Activated T-cell treated with anti-CD3 and anti-CD28 coated beads, Interleukin-2, amount 50 U/mL, for 48 hours (primary cell): ENCODE measurements at places on chromosomes 5 and 9.
A peak's percentile ranks its signal among the peaks of the same experiment; 100 is the strongest.

GRCh38 chr5:160036243-160036642, 27.3 kb downstream of the TTC1 start:
- DNase-seq: no peak

DNA sequence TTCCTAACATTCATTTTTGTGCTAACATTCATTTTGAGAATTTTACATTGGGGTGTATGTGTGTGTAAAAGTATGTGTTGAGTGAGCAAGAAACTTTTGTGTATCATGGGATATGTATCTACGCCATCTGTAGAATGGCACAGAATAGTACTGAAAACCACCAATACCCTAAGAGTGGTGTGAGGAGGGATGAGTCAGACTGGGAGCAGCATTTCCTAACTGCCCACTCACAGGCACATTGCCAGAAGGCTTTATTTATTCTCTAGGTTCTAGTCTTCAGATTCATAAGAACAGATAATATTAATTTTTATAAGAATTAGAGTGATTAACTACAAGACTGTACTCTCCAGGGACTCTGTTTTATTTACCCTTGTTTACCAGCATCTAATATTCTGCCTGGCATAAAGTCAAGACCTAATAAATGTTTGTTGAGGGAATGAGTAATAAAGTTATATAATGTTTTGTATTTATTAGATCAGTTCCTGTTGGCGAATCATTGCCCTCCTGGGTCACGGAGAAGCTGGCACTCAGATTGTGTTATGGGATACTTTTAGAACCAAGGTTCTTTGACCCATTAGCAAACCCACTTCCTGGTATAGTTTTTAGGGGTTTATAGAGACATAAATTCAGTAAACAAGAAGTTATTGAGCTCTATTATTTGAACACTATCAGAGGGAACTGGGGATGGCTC, 159.1 kb upstream of the PPP2R2B start:
- no peak for DNase-seq

DNA sequence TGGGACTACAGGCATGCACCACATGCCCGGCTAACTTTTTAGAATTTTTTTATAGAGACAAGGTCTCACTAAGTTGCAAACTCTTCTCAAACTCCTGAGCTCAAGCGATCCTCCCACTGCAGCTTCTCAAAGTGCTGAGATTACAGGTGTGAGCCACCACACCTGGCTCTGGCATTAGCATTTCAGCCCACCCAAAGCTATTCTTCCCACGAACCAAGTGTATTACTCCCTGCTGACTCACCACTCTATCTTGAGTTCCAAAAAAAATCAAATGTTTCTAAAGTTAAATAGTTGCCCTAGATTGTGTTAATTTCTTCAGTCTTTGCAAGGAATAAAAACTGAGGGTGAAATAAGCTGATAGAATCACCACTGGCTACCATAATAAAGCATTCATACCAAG, 205.5 kb downstream of the ARRDC3 start:
- DNase-seq: no peak

DNA sequence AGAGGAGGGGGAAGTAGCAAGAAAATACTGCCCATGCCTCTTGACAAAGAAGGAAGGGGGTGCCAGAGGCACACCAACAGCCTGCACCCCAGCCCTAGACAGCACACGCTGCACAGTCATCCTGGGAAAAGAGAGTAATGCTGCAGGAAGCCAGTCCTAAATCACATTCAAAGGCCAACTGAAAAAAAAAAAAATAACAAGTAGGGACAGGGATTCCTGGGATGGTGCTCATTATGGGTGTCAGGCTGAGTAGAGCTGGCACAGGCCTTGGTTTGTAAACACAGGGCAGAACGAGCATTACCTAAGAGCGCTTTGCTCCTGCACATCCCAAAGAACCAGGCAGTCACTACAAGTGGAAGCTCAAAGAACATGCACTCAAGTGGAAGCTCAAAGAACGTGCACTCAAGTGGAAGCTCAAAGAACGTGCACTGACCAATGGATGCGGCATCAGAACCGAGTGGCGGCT, 7.8 kb downstream of the RAPGEF1 start:
- DNase-seq: peak; percentile 46

DNA sequence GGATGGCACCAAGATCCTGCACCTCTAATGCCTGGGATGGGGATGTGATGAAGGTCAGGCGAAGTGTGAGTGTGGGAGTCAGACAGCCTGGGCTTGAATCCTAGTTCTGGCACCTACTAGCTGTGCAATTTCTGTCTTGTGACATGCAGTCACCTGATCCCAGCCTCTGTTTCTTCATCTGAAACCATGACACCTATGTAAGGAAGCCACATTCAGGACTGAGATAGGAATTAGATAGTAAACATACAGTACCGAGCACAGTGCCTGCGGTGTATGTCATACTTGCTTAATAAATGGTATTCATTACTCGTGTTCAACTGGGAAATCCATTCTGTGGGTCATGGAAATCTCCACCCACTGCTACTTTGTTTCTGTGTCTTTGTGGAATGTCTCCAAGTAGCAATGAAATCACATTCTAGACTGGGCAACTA, 140.6 kb upstream of the STC2 start:
- DNase-seq: no peak

DNA sequence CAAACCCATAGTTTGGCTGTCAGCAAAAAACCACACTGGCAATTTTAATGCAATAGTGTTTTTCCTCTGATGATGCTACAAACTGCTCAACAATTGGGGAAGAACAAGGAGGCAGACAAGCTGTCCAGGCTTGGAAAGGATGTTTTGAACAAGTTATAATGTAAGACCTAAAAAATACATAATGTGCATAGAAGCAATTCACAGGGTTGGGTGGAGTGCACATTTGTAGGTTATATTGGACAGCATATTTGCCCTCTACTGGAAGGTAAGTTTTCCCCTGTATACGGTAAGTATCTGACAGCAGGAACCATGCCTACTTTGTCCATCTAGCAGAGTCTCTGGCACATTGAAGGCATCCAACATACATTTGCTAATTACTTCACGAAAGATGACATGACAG, 114.3 kb upstream of the PUM3 start:
- no peak for DNase-seq

- no peak for DNase-seq
Observed at GRCh38 chr5:72478684-72479083, 28.5 kb downstream of the ZNF366 start.

DNA sequence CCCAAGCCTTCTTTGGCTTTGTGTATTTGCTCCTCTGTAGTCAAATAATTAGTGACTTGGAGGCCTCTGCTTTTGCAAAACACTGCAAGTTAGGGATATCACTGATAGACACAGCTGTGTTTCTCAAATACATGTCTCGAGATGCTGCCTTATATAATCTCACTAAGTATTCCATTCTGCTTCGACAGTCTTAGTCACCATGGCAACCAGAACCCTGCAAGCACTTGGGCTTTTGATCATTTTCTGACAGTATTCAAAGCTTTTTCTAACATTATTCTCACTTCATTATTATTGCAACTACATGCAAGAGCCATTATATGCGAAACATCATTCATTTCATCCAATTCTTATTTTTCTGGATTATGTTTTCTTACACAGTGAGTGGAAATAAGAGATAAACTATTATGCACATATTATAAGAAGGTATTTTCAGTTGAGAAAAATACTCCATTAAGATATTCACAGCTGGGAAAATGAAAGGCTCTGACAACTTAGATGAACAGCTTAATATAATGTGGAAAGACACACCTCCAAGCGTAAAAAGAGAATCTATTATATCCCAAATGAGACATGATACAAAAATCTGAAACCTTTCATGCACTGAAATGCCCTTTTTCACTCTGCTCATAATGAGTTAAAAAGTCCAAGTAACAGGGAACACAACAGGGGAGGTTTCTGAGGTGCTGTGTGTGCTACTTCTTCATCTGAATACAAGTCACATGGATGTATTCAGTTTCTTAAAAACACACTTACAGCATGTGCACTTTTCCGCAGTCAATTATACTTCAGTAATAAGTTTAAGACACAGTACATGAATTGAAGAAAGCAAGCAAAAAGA, 93.9 kb downstream of the SCAI start:
- DNase-seq: no peak

DNA sequence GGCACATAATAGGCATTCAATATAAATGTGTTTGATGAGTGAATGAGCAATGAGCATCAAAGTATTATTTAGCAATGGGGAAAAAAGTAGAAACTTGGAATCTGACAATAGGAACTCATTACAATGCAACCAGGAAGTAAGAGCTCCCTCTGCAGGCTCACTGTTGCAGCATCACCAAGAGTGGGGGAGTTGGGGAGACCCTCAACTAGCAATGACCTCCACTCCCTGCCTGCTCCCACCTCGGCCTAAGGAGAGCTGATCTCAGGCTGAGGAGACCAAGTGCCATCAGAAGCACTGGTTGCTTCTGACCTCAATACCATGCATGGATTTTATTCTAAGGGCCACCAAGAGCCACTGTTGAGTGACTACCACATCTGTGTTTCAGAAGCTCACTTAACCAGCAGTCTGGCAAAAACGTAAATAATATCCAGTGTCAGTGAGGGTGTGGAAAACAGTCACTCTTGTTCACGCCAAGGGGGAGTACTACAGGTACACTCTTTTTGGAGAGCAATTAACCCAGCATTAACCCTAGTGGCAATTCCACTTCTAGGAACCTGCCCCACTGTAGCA, 8.0 kb downstream of the VDAC1 start:
- no peak for DNase-seq

DNA sequence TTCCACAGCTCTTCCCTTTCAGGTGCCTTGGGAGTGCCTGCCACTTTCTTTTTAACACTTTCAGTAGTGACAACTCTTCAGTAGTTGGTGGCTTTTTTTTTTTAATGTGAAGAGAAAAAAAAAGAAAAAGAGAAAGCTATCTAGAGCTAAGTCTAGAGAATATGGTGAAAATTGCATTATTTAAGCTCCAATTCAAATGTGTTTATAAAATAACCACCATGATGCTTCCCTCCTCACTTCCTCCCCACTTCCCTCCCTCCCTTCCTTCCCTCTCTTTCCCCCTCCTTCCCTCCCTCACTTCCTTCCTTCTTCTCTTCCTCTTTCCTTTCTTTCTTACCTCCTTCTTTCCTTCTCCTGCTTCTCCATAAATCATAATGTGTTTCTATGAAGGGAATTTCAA, 456.7 kb upstream of the ACTBL2 start:
- DNase-seq: no peak
